ENCODE measurements at places on chromosomes 6 and 20. TPM values are rescaled to one million over a fixed set of nuclear protein-coding genes. Genes with fewer than 3 reads are reported as not detected.

Gene GTF3C6
- 83.2 TPM for total RNA-seq

Gene SEMG1
- total RNA-seq, result not detected

Gene PRSS35
- 0.08 TPM for total RNA-seq

Gene GHRH
- total RNA-seq, result not detected

Gene IL17F
- not detected for total RNA-seq

Gene HTR1E
- not detected for total RNA-seq

Gene GMEB2
- total RNA-seq, result 10.4 TPM

Gene SLC17A9
- 0.02 TPM for total RNA-seq

Gene HSPA1B
- 260 TPM for total RNA-seq

Gene NRSN2
- 54.0 TPM for total RNA-seq

Gene BNIP5
- not detected for total RNA-seq

Gene C20orf144
- 0.13 TPM for total RNA-seq

Gene MYCT1
- total RNA-seq, result 0.13 TPM

Gene SLPI
- 9.5 TPM for total RNA-seq

Gene PRDM13
- total RNA-seq, result 1.3 TPM

Gene FRK
- 1.5 TPM for total RNA-seq

Gene GJA10
- total RNA-seq, result not detected

Gene FAM217A
- not detected for total RNA-seq

Gene RBBP8NL
- 0.13 TPM for total RNA-seq

Gene POU5F1
- total RNA-seq, result 2.8 TPM

Gene CDH26
- total RNA-seq, result 0.10 TPM

Gene TTLL9
- 0.14 TPM for total RNA-seq

Gene TGM2
- 467 TPM for total RNA-seq

Gene OR2H2
- total RNA-seq, result not detected

Gene LYRM4
- 31.0 TPM for total RNA-seq

Data from A549 treated with RU486 at 1 μM for 4 hours (cell line).